ENCODE measurements at places on chromosomes 4 and X. TPM values are rescaled to one million over a fixed set of nuclear protein-coding genes. Genes with fewer than 3 reads are reported as not detected.

The NUDT9 gene
- total RNA-seq, result 15.9 TPM

The SCLT1 gene
- 5.7 TPM for total RNA-seq

The CSAG3 gene
- not detected for total RNA-seq

The ZNF630 gene
- total RNA-seq, result 1.9 TPM

The PNMA3 gene
- total RNA-seq, result 0.26 TPM

The CLTRN gene
- total RNA-seq, result 0.26 TPM
